ENCODE measurements at places on chromosomes 11 and 22.

GRCh38 chr11:120613264-120614226 is 102.0 kb downstream of the GRIK4 start:
- no peak for DNase-seq

DNA sequence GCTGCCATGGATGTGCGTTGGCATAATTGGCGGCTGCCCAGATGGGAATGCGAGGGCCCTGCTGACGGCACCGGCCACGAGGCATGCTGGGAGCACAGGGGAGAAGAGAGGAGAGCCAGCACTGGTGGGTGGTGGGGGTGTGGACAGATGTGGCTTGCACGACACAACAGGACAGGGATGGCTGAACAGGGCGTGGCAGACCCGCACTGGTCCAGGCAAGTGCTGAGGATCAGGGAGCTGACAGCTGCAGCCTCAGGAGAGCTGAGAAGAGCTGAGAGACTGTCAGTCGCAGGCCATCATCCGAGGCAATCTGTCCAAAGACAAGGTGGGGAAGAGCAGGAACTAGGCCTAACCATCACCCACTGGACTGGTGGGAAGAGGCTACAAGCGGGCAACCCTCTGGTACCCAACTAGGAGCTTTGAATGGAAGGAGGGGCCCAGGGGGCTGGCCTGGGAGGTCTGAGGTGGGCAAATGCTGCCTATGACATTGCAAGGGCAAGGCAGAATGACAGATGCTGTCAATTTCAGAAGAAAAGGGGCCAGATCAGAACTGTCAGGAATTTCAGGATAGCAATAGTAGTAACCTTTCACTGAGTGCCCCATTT is 2.4 kb downstream of the GNB1L start:
- no peak for DNase-seq

DNA sequence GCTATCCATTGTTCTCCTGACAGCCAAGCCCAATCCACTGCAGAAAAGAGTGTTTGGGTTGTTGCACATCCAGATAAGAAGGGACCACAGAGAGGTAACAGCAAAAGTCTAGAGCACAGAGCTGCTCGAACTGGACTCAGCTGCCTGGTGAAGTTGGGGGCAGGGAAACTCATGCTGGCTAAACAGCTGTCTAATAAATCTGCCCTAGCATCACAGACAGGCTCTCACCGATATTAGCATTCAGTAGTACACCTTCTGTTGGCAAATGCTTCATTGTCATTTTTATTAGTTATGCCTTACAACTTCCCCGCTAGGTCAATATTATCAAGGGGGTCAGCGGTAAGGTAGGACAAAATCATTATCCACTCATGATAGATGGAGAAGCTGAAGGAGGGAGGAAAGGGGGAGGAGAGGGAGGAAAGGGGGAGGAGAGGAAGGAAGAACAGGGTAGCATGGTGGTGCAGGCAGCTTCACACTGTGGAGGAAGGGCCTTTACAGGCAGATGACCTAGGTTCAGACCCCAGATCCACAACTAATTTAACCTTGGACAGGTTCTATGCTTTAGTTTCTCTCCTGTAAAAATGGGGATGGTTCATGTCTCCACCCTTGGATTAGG is 102.7 kb downstream of the LARGE1 start:
- no peak for DNase-seq

DNA sequence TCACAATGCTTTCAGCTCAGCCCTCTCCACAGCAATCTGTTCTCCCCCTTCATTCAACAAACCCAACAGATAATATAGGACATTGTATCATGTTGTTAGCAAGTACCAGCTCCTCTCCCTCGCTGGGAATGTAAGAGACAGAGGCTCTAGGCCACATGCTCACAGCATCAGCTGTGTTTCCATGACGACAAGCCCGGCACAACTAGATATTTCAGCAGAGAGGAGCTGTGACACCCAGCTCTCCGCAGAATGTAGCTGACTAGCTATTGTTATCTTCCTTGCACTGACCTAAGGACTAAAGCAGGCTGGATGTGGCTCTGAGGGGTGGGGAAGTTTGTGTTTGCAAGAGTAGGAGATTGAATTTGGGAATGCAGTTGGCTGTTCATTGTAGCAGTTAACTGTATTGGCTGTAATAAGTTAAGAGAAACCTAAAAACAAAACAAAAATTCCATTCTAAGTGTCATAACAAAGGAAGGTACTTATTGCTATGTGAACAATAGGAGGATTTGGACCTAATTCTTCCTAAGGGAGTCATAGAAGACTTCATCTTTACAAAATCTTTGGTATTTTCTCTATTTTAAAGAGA is 28.0 kb upstream of the RRAS2 start:
- DNase-seq = no peak
